Ovary (tissue), 10 donors: ENCODE measurements at places on chromosomes 16 and 17. TPM values are rescaled to one million over a fixed set of nuclear protein-coding genes. Genes with fewer than 3 reads are reported as not detected.

The PABPN1L gene
- not detected for total RNA-seq

The DCTPP1 gene
- total RNA-seq = 25.6 TPM

The PCGF2 gene
- total RNA-seq = 63.4 TPM

The GPR179 gene
- total RNA-seq = not detected
